Eye (tissue), 1 donor: ENCODE measurements at places on chromosomes 12 and 14.
A peak's percentile ranks its signal among the peaks of the same experiment; 100 is the strongest.

DNA sequence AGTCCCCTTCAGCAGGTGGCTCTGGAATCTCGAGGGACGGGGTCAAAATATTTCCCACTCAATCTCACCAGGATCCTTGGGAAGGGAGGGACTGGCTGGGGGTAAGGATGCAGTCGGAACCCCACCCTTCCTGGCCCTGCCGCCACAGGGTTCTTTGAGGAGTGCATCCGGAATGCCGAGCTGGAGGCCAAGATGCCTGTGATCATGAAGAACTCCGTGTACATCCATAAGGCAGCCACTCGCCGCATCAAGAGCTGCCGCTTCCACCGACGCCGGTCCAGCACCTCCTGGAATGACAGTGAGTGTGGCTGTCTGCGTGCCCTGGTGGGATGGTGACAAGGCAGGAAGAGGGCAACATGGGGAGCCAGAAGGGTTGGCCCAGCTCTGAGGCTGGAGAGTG lies 43.1 kb downstream of the PLEKHD1 start:
- DNase-seq = no peak

DNA sequence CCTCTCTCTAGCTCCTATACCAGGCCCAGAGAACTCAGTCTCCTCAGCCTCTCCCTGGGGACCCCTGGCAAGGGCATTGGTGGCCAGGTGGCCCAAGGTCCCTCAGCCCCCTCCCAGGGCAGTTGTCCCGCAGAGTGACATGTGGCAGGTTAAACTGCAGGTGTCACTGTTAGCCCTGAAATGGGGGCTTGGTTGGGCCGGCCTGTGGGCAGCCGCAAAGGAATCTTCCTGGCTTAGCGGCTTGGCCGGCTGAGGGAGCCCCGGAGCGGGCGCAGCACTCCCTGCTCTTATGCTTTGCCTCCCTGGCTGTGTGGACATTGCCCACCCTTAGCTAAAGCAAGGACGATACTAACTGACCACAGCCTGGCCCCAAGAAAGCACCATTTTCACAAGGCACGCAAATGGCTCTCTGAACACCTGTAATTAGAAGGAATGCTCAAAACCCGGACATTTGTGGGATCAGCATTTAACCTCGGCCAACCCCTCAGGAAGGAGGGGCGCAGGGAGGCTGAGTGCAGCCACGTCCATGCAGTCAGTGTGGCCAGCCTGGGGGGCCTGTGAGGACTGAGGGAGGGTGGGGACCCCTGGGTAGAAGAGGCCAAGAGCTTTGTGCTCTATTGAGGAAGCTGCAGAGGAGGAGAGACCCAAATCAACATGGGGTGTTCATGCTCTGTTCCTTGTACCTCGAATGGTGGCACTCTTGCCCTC lies 82.2 kb downstream of the PAPOLA start:
- peak; percentile 88 for DNase-seq

DNA sequence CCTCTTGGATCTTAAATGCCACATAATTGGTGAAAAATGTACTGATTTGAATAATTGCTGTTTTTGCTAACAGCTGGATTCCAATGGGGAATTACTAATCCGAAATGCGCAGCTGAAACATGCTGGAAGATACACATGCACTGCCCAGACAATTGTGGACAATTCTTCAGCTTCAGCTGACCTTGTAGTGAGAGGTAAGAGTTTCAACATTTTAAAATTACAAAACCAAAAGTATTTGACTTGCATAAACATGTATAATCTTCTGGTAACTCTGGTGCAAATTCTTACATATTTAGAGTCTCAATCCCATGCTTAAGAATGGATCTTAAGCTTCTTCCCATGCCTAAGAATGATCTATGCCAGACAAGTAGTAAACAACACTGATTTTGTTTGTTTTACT lies 229.1 kb upstream of the PDZRN4 start:
- DNase-seq = no peak

- no peak for DNase-seq
Observed at GRCh38 chr12:105982022-105982421, 156.7 kb downstream of the NUAK1 start.

GRCh38 chr14:64717870-64718269 lies 13.6 kb downstream of the PLEKHG3 start:
- no peak for DNase-seq

GRCh38 chr12:90945070-90945649 lies 9.8 kb downstream of the CCER1 start:
- peak; percentile 42 for DNase-seq
